ENCODE measurements at places on chromosomes 3 and 15.
A peak's percentile ranks its signal among the peaks of the same experiment; 100 is the strongest.

DNA sequence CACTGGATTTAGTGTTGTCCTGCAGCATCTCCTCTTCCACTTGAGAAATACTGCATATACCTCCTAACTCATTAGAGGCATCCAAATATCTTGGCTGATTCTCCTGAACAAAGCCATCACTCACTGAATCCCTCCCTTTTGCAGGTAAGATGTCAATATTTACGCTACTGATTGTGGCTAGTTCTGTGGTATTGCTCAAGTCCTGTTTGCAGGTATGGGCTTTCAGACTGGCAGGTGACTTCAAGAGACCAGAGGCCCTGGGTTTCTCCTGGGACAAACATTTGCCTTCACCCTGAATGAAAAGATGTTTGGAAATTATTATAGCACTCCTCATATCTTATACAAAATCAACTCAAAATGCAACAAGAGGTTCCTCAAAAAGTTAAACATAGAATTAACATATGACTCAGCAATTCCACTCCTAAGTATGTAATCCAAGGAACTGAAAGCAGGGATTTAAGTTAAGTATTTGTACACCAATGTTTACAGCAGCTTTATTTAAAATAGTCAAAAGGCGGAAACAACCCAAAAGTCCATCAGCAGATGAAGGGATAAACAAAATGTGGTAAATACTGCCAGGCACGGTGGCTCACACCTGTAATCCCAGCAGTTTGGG is 18.6 kb downstream of the NEK4 start:
- no peak for DNase-seq

DNA sequence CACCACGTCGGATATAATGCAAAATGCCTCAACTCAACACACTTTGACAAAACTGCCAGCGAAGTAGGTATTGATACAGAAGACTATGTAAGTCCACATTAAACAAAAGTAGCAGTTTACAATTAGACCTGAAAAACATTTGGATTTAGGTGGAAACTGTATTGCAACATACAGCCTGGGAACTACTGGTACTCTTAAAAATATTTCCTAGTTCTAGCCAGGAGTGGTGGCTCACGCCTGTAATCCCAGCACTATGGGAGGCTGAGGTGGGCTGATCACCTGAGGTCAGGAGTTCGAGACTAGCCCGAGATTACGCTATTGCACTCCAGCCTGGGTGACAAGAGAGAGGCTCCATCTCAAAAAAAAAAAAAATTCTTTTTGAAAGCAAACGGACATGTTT is 246.2 kb downstream of the ZBTB20 start:
- no peak for DNase-seq

DNA sequence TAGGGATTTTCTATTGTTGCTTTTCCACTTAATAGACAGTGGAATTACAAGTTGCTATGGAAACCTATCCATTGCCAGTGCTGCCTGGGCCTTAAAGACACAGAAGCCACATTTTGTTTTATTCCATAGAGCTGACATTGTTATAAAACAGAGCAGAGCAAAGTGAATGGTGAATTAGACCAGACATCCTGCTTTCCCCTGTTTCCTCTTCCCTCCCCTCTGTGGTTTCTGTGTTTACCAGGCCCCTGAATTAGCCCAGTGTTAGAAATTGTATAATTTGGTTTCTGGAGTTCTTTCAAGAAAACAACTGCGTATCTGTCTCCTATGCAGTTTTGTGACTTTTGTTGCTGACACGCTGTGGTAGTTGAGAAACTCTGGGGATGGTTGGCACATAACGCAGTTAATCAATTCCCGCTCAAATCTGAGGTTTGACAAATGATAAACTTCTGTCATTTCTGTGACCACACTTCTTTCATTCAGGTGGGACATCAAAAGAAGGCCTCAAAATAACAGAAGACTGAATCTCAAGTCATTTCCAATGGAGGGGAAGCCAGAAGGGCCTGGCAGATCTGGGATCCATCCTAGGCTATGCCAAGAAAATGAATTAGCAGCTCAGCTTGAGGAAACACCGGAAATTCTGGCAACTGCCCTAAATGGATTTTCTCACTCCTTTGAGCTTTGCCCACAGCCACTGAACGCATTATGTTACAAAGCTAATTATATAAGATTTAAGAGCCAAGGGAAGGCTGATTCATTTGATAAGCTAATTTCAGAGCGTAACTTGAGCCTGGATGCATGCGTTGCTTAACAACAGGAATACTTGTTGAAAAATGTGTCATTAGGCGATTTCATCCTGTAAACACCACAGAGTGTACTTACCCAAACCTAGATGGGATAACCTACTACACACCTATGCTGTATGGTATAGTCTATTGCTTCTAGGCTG is 46.9 kb downstream of the NR1D2 start:
- peak; percentile 59 for DNase-seq

- no peak for DNase-seq
Observed at GRCh38 chr3:180409883-180410282, 192.1 kb upstream of the TTC14 start.

GRCh38 chr15:100651253-100651652 is 48.9 kb downstream of the ASB7 start:
- no peak for DNase-seq

- DNase-seq, result peak; percentile 38
Observed at GRCh38 chr3:189049458-189050236, 122.1 kb upstream of the TPRG1 start.

DNA sequence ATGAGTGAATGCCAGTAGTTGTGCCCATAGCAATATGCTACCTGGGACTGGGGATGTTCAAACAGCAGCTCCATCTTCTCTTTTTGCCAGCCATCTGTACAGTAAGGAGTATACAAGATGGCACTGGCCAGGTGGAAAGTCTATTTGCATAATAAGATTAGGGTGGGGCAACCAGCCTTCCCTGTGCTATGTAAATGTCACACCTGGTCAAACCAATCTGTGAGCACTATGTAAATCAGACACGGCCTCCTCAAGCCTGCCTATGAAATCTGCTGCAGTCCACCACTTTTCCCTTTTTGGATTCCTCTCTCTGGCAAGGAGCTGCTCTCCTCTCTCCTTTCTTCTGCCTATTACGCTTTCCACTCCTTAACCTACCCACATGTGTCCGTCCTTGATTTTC is 53.0 kb downstream of the C3orf80 start:
- peak; percentile 27 for DNase-seq

- peak; percentile 7 for DNase-seq
Observed at GRCh38 chr3:10366651-10367101, 45.8 kb upstream of the SEC13 start.

GRCh38 chr3:57048052-57048671 is 12.3 kb upstream of the SPATA12 start:
- DNase-seq, result no peak

- DNase-seq, result peak; percentile 71
Observed at GRCh38 chr3:60431599-60431958, 819.7 kb downstream of the FHIT start.

DNA sequence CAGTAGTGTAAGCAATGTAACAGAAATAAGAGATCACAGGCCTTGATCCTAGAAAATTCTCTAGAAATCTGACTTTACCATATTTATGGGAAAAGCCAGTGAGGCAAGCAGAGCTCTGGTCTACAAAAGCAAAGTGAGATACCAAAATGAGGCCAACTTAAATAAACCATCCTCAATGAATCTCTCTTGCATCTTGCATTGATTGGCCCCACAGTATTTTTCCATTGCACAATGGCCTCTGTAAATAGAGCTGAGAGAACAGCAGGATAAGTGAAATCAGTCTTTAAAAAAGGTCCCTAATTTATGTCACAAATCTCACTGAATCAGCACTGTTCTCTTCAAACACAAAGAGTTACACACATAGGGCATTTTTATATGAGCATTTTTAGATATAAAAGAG is 8.9 kb downstream of the CFAP20DC start:
- no peak for DNase-seq

GRCh38 chr3:107271787-107272387 is 105.4 kb upstream of the CCDC54 start:
- peak; percentile 55 for DNase-seq

DNA sequence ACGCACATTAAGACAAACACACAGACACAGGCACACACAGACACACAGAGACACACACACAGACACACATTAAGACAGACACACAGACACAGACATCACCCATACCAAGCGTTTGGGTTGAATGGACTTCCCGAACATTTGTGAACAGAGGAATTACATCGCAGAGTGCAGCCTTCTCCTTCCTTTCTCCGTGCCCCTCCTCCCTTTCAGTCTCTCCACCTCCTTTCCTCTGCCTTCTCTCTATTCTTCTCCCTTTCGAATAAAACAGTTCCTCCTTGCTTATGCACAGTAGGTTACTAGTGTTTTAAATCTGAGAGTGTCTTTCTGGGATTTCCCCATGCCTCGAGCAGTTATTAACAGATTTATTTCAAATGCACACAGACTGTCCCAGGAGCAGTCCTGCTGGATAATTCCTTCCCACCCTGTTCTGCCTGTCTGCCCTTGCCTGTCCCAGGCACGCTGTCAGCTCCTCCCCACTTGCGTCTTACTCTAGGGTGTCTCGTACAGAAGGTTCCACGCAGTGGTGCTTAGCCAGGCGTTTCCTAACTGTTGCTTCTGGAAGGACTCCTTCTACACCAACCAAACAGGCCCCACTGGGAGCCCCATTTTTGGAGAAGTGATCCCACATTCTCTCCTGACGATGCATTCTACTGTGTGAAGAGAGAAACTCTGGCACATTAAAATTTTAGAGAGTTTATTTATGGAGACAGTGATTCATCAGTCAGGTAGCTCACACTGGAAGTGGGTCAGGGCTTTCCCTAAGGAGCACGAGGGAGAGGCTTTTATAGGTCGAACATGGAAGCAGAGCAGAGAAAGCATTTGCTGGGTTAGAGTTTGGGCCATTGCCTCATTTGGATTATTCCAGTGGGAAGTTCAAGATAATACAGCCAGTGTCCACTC is 163.8 kb downstream of the SV2B start:
- DNase-seq, result peak; percentile 10

DNA sequence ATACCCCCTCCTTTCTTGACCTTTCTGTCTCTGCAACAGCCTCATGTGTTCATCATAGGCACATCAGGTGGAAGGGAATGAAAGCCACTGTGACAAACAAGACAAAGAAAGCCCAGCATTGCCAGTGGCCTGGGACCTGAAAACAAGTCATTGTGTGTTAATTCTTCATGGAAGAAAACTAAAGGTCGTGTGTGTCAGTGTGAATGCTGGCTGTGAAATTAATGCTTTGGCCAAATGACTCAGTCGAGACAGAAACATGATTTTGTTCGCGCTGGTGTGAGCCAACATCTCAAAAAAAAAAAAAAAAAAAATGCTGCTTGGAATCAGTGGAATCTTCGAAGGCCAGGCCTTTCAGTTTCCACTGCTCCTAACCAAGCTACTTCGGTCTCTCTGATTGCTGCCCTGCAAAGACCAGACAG is 386.5 kb upstream of the PROK2 start:
- peak; percentile 24 for DNase-seq

DNA sequence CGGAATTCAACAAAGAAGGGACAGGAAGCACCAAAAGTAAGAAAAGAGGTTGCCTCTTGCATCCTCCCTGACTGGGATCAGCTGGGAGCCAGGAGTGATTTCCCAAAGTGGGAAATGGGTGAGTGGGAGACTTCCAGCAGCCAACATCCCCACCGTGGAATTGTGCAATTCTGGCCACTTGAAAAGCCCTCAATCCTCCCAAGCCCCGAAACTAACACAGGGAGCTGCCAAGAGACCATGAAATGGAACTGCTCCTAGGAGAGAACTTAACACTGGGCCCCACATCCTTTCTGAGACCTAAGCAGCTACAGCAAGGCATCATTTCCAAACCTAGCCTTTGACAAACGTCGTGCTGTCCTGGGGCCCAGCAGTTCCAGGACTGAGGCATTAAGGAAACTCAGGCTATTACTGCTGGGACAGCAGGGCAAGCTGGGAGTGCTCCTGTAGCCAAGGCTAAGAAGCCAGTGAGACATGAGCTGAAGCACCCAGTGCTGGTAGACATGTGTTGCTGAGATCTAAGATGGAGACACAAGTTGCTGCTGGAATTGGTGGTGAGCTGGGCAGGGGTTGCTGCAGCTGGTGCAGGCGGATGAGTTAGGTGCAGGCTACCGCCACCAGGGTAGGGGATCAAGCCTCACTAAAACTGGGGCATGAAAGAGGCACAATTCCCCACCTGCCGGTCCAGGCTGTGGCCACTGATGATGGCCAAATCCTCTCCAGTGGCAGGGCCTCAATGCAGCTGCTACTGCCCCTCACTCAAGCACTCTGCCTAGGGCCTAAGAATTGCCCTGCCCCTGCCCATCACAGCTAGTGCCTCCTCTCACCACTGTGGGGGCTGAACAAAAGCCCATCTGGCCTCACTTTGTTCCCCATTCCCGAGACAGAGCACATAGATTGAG is 43.9 kb downstream of the ALDH1A2 start:
- DNase-seq, result no peak

GRCh38 chr15:51129535-51130188 is 35.0 kb upstream of the TNFAIP8L3 start:
- DNase-seq, result no peak

- no peak for DNase-seq
Observed at GRCh38 chr3:194029846-194030245, 106.1 kb upstream of the HES1 start.

- no peak for DNase-seq
Observed at GRCh38 chr3:60383345-60383744, 867.9 kb downstream of the FHIT start.

- no peak for DNase-seq
Observed at GRCh38 chr3:82461049-82461889, 699.8 kb upstream of the GBE1 start.

- no peak for DNase-seq
Observed at GRCh38 chr3:87706176-87706575, 352.6 kb downstream of the CGGBP1 start.

GRCh38 chr3:170207717-170208116 is 14.5 kb upstream of the PRKCI start:
- no peak for DNase-seq

DNA sequence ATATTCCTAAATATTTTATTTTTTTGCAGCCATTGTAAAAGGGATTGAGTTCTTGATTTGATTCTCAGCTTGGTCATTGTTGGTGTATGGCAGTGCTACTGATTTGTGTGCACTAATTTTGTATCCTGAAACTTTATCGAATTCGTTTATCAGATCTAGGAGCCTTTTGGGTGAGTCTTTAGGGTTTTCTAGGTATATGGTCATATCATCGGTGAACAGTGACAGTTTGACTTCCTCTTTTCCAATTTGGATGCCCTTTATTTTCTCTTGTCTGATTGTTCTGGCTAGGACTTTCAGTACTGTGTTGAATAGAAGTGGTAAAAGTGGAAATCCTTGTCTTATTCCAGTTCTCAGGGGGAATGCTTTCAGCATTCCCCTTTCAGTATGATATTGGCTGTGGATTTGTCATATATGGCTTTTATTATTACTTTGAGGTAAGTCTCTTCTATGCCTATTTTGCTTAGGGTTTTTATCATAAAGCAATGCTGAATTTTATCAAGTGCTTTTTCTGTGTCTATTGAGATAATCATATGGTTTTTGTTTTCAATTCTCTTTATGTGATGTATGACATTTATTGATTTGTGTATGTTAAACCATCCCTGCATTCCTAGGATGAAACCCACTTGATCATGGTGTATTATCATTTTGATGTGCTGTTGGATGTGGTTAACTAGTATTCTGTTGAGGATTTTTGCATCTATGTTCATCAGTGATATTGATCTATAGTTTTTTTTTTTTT is 11.4 kb upstream of the SLC9A9 start:
- DNase-seq, result no peak

Measured in mesendoderm (in vitro differentiated cells).